Fibroblast of lung (primary cell): ENCODE measurements at places on chromosomes 4 and X.

DNA sequence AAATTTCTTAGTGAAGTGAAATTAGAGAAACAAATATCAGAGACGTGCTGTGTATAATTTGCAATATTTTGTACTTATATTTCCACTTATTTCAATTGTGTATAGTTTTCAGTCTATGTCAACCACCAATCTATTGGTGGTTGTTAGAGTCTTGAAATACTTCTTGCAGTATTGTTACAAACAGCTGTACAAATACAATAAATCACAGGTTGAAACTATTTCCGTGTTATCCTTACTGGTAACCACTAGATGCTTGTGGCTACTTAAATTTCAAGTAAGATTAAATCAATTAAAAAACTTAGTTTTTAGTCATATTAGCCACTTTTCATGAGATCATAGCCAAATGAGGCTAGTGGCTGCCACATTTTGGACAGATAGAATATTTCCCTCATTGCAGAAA is 520.5 kb downstream of the GBA3 start:
- peak; percentile 69 for DNase-seq

DNA sequence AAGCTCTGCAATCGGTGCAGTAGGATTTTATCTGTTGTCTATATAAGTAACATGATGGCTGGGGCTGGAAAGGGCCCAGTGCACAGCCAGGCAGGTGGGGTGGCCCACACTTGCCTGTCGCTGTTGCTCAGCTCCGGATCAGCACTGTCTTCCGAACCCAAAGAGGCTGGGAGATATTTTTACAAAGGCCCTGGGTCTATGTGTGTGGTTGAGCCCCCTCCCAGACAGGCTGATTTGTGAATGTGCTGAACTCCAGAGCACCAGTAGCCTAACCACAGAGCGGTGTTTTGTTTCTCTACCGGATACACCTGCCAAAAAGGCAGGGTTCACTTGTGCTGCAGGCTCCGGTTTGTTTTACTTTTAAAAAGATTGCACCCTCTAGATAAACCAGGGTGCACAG is 33.5 kb upstream of the CHRNA9 start:
- no peak for DNase-seq

DNA sequence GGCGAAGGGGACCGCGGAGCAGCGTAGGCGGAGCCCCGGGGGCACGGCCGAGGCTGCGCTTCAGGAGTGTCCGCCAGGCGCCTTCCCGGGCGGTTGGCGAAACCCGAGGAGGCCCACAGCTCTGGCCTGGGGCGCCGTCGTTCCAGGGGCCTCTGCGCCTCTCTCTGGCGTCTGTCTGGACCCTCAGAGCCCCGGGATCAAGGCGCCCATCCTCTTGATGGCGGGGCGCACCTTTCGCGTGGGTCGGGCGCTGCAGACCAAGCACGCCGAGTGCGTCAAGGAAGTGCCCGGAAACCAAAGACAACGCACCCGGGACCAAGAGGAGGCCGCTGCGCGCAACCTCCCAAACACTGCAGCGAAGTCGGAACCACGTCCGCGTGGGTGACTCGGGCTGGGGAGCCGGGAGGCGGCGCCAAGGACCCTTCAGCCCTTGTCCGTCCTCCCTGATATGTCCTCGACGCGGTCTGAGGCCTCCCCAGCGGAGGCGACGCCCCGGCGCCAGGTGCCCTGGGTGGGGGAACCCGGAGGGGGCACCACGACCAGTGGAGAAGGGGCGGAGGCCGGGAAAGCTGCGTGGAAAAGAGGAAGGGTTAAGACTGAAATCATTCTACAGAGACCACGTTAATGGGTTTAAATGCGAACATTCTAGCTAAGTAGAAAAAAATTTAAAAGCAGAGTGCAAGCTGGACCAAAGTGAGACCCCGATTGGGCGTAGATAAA is 9.9 kb downstream of the HMX1 start:
- no peak for DNase-seq

GRCh38 chr4:172707622-172708021 is 461.0 kb upstream of the GALNT7 start:
- no peak for DNase-seq

- no peak for DNase-seq
Measured at GRCh38 chr4:69714086-69714485, 46.3 kb downstream of the SULT1B1 start.

- no peak for DNase-seq
Measured at GRCh38 chrX:122582280-122582974, 601.7 kb upstream of the GRIA3 start.

- DNase-seq: peak; percentile 70
Measured at GRCh38 chrX:105552395-105552794, 269.9 kb upstream of the NRK start.

DNA sequence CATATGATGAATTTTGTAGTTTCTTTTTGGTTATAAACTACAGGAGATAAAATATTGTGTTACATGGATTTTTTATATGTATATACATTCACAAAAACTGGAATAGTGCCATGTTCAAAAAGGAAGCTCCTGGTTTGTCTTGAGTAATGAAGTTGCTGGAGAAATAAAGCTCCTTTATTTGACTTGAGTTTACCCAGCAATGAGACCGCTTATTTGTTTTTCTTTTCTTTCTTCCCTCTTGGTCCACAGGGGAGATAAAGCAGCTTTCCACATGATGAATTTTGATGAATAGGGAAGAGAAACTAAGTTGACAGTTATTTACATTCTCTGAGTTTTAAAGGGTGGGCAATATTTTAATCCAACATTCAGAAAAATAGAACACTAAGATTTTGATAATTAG is 176.5 kb downstream of the GPM6A start:
- DNase-seq: no peak

DNA sequence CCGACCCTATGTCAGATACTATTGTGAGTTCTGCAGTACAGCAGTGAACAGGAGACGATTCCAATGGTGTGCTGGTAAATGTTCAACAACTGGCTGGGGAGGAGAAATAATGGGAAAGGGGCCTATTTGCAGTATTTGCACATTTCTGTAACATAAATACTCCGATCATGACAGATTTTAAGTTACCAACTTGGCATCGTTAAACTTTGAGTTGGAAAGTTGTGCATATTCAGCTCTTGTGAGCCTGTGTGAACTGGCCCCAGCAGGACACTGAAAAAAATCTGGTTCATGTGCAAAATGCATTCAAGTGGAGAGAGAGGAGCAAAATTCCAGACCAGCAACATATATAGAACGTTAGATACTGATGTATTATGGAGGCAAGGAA is 175.0 kb downstream of the MAPK10 start:
- DNase-seq: no peak

DNA sequence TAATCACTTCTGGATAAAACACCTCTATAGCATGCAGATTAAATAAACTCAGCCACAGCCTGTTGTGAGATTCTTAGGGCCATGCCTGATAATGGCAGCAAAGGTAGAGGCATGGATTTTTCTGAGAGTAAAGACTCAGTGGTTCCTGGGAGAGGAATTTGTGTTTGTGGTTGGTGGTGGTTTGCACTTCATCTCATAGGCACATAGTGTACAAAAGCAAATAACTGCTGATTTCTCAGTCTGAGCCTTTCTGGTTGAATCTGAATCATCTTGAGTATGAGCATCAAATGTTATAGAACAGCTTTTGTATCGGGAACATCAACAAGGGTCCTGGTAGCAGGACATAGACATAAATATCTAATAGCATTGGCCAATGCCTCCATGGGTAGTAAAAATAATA is 274.3 kb downstream of the FRMPD4 start:
- DNase-seq: peak; percentile 23

DNA sequence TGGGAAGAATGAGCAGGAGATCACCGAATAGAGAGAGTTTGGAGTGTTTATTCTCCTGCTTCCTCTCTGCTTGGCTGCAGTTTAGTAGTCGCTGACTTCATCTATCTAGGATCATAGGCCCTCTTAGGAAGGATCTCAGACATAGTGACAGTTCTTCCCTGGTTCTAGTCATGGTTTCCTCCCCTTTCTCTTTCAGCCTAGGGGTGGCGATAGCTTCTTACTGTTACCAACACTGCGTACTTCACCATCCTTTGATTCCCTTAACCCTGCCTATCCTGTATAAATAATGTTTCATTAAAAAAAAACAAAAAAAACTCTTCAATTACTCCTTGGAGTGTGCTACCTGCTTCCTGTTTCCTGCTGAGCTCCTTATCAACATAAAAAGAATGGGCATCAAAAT is 103.8 kb downstream of the DDX53 start:
- no peak for DNase-seq

GRCh38 chr4:147924604-147925412 is 192.9 kb downstream of the ARHGAP10 start:
- DNase-seq: peak; percentile 39

GRCh38 chr4:67499799-67500198 is 45.5 kb downstream of the CENPC start:
- DNase-seq: no peak

- peak; percentile 54 for DNase-seq
Measured at GRCh38 chr4:153464068-153464467, 2.1 kb upstream of the TMEM131L start.

GRCh38 chr4:7161721-7162214 is 30.6 kb upstream of the SORCS2 start:
- DNase-seq: peak; percentile 30

DNA sequence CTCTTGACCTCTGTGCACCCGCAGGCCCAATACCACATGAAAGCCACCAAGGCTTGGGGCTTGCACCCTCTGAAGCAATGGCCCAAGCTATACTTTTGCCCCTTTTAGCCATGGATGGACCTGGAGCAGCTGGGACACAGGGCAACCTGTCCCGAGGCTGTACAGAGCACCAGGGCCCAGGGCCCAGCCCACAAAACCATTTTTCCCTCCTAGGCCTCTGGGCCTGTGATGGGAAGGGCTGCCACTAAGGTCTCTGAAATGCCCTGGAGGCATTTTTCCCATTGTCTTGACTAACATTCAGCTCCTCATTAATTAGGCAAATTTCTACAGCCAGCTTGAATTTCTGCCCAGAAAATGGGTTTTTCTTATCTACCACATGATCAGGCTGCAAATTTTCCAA is 79.9 kb upstream of the GABRA3 start:
- no peak for DNase-seq

- DNase-seq: no peak
Measured at GRCh38 chrX:103513476-103514108, 5.7 kb downstream of the RAB40A start.

- DNase-seq: no peak
Measured at GRCh38 chr4:146059151-146059550, 116.4 kb upstream of the LSM6 start.

DNA sequence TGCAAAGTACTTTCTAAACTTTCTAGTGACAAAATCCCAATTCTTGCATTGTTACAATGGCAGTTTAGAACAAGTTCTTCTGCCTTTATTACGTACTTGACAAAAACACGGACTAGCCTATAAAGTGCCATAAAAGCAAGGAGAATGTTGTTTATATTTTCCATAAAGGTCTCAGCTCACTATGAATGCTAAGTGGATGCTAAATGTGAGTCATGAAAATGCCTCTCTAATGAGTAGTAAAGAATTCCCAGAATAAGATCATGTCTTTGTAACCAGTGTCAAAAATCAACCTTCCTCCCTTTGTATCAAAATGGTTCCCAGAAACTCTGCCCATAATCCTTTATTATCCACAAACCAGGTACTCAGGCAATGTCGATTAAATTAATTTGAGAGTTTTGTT is 539.8 kb upstream of the SLIT2 start:
- peak; percentile 88 for DNase-seq

DNA sequence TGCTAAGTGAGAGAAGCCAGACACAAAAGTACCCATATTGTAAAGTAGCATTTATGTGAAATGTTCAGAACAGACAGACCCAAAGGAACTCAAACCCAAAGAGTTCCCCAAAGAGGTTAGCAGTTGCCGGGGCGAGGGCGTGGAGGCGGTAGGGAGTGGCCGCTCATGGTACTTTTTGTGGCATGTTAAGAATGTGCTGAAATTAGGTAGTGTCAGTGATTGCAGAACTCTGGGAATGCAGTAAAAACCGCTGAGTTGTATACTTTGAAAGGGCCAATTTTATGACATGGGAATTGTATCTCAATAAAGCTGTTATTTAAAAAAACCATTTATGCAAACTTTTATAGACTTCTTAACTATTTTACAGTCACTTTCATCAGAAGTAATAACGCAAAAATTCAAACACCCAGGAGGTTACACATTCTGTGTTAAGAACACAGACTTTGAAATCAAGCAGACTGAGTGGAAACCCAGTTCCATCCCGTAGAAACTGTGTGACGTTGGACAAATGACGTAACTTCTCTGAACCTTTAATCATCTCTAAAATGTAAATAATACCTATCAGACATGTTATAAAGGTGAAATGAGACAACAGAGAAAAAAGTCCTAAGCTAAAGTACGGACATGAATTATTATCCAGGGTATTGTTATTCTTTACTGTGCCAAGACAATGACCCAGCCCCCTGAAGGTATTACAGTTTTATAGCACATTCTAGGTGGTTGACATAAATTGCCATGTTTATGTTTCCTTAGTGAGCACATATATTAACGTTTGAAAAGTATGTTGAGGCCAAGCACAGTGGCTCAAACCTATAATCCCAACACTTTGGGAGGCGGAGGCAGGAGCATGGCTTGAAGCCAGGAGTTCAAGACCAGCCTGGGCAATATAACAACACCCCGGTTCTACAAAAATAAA is 19.7 kb downstream of the ZFP42 start:
- DNase-seq: no peak

DNA sequence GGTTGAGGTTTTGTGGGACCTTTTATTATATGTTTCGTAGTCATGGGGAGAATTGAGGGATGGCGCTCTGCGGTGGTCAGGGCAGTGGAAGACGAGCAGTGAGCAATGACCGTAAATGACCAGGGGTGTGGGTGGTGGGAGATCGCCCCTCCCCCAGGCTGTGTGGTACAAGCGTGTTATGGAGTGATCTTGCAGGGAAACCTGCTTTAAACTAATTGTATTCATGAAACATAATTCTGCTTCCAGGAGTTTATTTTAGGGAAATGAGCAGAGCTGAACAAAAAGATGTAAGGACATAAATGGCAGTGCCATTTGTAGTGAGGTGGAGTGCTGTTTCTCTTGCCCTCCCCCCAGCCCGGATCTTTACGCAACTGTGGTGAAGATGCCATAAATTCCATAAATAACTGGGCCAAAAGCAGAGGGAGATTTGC is 20.2 kb downstream of the GYG2 start:
- peak; percentile 82 for DNase-seq

DNA sequence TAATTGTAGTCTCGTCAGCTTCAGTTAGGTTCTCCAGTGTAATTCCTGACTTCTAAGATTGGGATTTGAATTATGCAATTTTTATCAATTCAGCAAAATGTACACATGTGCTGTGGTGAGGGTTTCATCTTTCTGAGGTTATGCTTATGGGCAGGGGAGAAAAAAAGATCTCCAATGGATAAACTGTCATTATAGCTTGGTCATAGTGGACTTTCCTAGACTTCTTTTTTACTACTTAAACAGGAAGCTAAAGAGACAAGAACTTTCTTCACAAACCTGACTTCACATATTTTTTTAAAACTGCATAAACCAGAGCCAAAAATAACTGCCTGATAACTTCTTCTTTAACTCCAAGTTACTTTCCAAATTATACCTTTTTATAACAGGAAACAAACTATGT is 21.7 kb upstream of the SPP1 start:
- DNase-seq: no peak

GRCh38 chr4:155948541-155948940 is 5.1 kb downstream of the CTSO start:
- DNase-seq: peak; percentile 90

GRCh38 chr4:38871593-38871992 is 4.0 kb downstream of the FAM114A1 start:
- DNase-seq: no peak

GRCh38 chr4:99157478-99157935 is 13.4 kb upstream of the ADH4 start:
- no peak for DNase-seq
